ENCODE measurements at places on chromosomes 5 and 9.
A peak's percentile ranks its signal among the peaks of the same experiment; 100 is the strongest.

DNA sequence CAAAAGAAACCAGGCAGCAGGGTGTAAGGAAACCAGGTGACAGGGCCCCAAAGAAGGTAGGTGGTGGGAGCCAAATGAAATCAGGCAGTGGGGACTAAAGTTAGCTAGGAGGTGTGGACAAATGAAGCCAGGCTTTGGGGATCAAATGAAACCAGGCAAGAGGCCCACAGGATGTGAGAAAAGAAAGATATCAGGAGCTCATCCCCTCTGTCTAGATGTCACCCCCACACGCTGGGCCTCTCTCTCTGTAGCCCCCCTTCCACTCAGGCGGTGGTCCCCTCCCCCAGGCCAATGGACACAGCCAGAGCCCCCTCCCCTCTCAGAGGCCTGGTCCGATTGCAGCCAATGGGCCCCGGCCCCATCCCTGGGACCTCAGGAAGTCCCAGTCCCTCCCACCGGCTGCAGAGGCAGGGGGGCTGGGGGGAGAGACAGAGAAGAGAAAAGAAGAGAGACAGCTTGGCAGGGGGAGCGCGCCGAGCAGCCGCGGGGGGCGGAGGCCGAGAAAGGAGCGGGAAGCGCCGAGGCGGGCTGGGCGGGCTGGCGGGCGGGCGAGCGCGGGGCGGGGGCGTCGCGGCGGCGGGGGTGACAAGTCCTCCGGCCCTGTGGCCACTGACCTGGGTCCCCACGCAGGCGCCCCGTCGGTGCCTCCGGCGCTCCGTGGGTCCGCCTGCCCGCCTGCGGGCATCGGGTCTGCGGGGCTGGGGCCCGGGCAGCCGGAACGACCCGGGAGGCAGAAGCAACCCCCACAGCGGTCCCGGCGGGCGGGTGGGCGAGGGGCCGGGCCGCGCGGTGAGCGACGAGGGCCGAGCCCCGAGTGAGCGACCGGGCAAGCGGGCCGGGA lies 11.9 kb downstream of the CNTFR start:
- no peak for DNase-seq

DNA sequence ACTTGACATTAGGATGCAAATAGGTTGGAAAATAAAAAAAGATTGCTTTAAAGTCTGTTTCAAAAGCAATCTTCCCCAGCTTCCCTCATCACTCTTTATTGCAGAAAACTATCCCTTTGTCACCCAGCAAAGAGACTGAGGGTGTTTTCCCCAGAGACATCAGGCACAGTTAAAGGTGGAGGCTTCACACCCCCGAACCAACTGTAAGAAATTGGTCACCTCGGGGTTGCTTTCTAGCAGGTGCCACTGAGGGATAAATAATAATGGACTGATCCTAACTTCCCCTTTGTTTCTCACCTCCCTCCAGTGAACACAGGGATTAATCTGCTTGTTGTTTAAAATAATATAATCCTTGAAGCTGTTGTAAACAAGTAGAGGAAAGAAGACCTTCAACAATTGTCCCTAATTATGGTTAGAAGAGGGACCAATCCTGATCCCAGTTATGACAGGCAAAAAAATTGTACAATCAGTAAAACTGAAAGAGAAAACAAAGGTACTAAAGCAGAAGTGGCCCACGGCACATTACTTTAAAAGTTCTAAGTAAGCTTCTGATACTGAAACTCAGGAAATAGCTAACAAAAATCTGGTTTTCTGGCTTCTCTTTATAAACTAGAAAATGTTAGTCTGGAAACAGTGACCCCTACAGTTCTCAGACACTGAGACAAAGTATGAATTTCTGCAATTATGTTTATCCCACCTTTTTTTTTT lies 6.6 kb upstream of the PCSK1 start:
- no peak for DNase-seq

DNA sequence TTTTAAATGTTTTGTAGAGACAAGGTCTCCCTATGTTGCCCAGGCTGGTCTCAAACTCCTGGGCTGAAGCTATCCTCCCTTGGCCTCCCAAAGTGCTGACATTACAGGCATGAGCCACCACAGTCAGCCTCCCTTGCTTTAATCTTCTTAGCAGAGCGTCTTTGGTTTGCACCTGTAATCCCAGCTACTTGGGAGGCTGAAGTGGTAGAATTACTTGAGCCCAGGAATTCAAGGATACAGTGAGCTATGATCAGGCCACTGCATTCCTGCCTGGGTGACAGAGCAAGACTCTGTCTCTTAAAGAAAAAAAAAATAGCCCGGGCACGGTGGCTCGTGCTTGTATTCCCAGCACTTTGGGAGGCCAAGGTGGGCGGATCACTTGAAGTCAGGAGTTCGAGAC lies 27.8 kb downstream of the UBE2D2 start:
- DNase-seq, result no peak

- DNase-seq, result no peak
Observed at GRCh38 chr5:149796836-149797235, 66.7 kb downstream of the PPARGC1B start.

GRCh38 chr9:128701227-128701854 lies 962 bp upstream of the PKN3 start:
- no peak for DNase-seq

DNA sequence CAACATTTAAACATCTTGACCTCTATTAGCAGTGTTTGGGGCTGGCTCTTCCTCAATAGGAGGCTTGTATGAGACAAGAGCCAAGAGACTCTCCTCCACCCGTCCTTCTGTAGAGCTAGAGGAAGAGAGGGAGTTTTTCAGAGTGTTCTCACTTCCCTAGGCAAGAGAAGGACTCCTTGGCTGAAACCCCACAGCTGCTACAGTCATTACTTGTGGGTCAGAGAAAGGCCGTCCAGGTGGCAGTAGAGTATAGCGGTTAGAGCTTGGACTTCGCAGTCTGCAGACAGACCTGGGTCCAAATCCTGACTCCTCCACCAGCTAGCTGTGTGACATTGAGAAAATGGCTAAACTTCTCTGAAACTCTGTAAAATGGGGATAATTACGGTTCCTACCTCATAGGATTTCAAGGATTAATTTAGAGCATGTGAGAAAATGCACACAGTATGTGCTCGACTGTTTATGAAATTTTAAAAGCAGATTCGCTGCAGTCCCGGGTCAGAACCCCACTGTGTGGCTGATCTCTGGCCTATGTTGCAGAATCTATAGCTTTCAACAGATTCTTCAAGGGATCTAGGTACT lies 80.8 kb upstream of the ARAP3 start:
- no peak for DNase-seq

DNA sequence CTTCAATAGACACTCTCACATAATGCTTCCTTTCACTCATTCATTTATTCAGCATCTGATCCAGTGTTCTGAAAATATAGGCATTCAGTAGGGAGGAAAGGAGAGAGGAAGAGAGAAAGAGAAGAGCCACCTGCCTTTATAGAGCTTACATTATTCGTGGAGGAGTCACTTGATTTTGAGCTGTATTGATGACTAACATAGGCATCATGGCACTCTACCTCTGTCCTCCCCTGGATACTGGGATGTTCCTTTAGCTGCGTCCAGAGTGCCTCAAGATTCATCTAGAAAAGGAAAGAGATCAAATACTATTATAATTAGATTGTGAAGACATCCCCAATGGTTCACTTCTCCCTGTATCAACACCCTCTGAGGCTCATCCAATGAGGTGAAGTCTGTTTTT lies 345.1 kb downstream of the SPATA31D1 start:
- no peak for DNase-seq

- no peak for DNase-seq
Observed at GRCh38 chr5:118968406-118968911, 19.9 kb downstream of the DTWD2 start.

- DNase-seq, result no peak
Observed at GRCh38 chr9:104144336-104144735, 50.2 kb downstream of the SMC2 start.

GRCh38 chr5:171961117-171961516 lies 45.3 kb downstream of the FBXW11 start:
- DNase-seq, result no peak

GRCh38 chr5:149317281-149318048 lies 27.8 kb upstream of the GRPEL2 start:
- DNase-seq, result no peak

DNA sequence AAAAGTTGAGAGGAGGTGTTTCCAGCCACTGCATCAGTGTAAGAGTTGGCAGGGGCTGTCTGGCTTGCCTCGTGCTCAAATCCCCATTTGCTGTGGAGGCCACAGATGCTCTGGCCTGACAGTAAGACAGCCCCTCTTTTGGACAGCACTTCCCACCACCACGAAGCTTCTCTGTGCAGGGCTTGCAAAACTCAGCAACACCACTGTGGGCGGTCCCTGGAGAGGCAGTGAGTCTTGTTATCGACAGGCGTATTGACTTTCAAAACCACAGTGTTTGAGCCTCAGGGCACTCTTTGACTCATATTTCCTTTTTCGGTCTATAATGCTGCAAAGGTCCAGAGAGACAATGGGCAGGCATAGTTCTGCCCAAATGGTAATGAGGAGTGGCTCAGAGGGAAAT lies 539.5 kb downstream of the EBF1 start:
- no peak for DNase-seq

- DNase-seq, result no peak
Observed at GRCh38 chr5:54484219-54484894, 28.9 kb downstream of the HSPB3 start.

DNA sequence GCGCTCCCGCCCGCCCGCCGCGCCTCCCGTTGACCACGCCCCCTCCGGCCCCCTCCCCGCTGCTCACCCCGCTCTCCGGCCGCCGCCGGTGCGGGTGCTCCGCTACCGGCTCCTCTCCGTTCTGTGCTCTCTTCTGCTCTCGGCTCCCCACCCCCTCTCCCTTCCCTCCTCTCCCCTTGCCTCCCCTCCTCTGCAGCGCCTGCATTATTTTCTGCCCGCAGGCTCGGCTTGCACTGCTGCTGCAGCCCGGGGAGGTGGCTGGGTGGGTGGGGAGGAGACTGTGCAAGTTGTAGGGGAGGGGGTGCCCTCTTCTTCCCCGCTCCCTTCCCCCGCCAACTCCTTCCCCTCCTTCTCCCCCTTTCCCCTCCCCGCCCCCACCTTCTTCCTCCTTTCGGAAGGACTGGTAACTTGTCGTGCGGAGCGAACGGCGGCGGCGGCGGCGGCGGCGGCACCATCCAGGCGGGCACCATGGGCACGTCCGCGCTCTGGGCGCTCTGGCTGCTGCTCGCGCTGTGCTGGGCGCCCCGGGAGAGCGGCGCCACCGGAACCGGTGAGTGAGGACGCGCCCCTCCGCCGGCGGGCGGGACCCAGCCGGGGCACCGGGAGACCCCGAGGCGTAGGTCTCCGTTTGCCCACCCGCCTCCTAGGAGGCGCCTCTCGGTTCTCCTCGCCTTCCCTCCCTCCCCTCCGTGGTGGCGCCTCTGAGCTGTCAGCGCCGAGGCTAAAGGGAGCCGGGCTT lies at the start of gene VLDLR:
Gene VLDLR, plus strand, starts transcription at position 66 of the 739 bp plus-strand sequence. Its CDS starts 403 bp downstream, at position 469.
- DNase-seq, result no peak

DNA sequence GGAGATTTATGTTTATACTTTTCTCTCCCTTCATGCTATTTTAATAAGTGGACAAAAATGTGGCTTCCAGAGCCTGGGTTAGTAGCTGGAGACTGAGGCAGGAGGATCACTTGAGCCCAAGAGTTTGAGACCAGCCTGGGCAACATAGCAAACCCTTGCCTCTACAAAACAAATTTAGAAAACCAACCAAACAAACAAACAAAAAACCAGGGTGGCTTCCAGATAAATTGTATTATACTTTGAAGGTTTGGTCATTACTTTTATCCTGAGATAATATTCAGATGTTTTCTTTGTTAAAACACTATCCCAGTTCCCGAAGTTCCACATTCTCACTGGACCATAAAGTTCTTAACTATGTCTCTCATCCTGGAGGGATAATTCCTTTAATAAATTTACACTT lies 46.0 kb downstream of the ALDH1A1 start:
- no peak for DNase-seq

GRCh38 chr5:172697123-172698121 lies 56.4 kb downstream of the NEURL1B start:
- peak; percentile 55 for DNase-seq

GRCh38 chr5:179405054-179405416 lies 59.8 kb upstream of the ADAMTS2 start:
- no peak for DNase-seq

- no peak for DNase-seq
Observed at GRCh38 chr5:81825237-81825636, 74.3 kb upstream of the SSBP2 start.

DNA sequence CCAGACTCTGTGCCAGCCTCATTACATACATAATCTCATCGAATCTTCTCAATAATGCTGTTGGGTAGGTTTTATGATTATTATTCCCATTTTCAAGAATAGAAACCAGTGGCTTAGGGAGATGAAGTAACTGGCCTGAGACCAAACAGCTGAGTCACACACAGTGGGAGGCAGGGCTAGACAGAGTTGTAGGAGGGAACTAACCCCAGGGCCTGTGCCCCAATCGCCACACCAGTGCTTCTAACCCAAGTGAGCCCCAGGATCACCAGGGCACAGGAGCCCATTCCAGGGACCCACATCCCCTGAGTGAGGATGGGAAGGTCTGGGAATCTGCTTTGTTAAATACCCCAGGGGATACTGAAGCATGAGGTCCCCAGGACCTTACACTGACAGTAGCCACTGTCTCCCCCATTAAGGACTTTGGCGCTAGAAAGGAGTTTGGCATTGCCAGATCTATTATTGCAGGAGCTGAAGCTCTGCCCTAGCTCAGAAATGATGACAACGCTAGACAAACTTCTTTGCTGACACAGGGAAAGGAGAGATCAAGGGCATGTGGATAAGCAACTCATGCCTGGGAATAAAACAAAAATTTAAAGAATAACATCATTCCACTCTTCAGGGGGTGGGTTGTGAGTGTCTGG lies 63.8 kb upstream of the PPARGC1B start:
- no peak for DNase-seq

- DNase-seq, result no peak
Observed at GRCh38 chr9:91180240-91180929, 181.3 kb downstream of the AUH start.

- DNase-seq, result peak; percentile 10
Observed at GRCh38 chr5:40486437-40487275, 193.1 kb upstream of the PTGER4 start.

- DNase-seq, result no peak
Observed at GRCh38 chr5:68192679-68193060, 22.9 kb upstream of the PIK3R1 start.

DNA sequence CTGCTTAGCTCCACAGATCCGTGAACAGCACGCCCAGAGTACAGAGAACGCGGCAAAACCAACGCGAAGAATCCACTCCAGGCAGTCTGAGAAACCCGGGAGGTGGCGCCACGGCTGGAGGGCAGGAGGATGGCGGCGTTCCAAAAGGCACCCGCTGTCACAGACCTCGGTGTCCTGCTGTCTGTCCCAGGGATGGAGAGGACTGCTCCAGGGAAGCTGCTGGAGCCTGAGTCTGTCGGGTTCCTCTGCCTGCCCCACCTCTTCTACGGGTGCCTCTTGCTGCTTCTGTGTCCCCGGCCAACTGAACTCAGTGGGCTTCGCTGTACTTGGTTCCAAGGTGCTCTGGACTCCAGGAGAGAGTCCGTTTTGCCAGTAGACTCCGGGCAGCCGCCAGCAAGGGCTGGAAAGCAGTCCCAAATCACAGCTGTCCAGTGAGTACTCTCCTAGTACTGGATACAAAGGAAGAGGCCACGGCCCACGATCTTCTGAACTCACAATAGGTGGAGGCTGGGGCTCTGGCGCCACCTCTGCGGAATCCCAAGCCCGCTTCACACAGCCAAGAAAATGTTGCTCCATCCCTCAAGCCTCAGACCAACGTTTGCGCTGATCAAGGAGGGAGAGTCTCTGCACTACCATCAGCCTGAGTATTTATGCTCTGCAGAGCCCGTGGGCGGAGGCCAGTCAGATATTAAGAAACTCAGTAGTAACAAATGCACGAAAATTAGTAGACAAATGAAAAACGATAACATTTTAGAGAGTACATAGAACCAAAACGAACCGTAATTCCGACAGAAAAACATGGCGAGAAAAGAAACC lies 440 bp downstream of the ANXA2R start:
- DNase-seq, result no peak

Measured in stimulated activated CD8-positive, alpha-beta memory T cell treated with anti-CD3 and anti-CD28 coated beads, Interleukin-7, amount 100 ng/mL, for 24 hours (primary cell).